ENCODE measurements at places on chromosomes 12 and 14.

- DNase-seq, result no peak
These were observed 76.6 kb upstream of the PPFIA2 start for GRCh38 chr12:81835783-81836182.

DNA sequence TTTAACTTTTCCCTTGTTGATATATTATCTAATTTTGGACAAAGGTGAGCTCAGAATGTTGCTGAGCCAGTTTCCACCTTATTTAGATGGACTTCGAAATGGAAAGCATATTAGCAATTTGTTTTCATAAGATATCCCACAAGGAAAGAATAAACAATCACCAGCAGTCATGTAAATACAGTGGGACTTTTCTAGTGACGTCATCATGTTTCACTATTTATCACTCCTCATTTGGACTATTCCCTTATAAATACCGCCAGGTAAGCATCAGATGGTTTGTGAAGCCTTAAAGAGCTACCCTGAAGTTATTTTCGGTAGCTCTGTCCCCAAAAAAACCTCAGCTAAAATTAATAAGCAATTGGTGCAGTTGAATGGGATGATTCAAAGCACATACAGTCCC lies 110.7 kb downstream of the PTPRR start:
- no peak for DNase-seq

DNA sequence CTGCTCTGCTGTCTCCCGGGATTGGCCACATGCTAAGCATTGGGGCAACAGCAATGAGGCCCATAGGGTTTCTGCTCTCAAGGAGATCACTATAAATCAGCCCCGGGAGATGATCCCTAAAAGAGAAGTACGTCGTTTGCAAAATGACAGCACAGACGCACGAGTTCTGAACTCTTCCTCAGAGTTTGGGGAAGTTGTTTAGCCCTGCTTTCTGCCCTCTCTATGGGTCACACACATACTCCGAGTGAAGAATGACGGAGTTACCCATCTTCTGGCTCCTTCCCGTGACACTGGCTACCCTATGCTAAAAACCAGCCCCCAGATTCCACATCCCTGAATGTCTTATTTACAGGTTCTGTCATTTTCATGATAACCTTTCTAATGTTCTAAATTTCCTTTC lies 258.0 kb upstream of the PLEKHG7 start:
- no peak for DNase-seq

- no peak for DNase-seq
These were observed 36.8 kb downstream of the YARS2 start for GRCh38 chr12:32718926-32719325.

- no peak for DNase-seq
These were observed 15.0 kb upstream of the PPP1R13B start for GRCh38 chr14:103862393-103862782.

- no peak for DNase-seq
These were observed 2.3 kb downstream of the ABCC9 start for GRCh38 chr12:21938879-21939278.

GRCh38 chr12:20376984-20377383 lies 8.6 kb downstream of the PDE3A start:
- DNase-seq, result no peak

- no peak for DNase-seq
These were observed 21.4 kb upstream of the IGF1 start for GRCh38 chr12:102501773-102502172.

DNA sequence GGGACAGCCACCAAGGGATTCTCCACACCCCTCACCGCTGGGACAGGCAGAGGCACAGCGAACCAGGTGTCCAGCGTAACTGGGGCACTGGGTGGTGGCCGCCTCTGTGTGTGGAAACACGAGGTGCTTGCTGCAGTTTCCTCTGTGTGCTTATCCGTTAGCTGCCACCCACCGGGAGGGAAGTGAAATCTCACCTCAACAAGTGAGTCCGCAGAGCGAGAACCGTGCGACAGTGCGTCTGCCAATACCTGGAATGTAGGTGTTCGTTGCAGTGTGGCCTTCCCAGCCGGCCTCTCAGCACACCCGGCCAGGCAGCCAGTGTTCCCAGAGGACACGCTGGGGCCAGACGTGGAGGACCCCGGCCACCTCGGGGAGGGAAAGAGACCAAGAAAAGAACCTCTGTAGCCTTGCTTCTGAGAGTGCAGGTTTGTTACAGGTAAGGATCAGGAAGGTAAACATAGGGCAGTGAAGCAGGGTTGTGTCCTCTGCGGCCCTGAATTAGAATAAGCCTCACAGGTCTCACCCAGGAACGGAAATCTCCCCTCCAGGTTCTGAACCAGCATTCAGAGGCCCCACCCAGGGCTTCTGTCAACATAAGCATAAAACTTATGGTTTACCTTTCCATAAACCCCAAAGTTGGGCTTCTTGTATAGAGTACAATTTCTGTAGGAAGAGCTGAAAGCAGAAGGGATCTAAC lies 1.5 kb downstream of the BCL2L14 start:
- peak; percentile 15 for DNase-seq

DNA sequence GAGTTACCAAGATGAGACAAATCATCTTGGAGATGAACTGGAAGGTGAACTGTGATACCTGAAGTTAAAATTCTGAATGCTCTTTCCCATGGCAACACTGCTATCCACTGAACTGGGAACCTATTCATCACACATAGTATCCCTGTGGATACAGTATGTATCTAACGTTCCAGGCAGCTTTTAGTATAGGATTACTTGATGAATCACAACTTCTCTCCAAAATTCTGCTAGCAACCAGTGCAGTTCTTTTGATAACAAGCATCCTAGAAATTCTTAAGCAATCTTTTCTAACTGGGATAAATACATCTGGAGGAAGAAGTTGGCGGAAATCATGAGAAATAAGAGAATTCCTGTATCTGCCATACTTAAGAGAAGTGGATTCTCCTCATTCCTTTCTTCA lies 66.4 kb downstream of the PAWR start:
- DNase-seq, result no peak

GRCh38 chr12:26425587-26426260 lies 230.4 kb downstream of the SSPN start:
- DNase-seq, result no peak

- DNase-seq, result no peak
These were observed 547.5 kb downstream of the KCNH5 start for GRCh38 chr14:62497708-62498107.

GRCh38 chr12:124541322-124541721 lies 26.1 kb downstream of the NCOR2 start:
- DNase-seq, result no peak

- no peak for DNase-seq
These were observed 88.5 kb upstream of the RIN3 start for GRCh38 chr14:92425101-92425500.

GRCh38 chr12:2494486-2495192 lies 300.1 kb upstream of the FKBP4 start:
- no peak for DNase-seq

DNA sequence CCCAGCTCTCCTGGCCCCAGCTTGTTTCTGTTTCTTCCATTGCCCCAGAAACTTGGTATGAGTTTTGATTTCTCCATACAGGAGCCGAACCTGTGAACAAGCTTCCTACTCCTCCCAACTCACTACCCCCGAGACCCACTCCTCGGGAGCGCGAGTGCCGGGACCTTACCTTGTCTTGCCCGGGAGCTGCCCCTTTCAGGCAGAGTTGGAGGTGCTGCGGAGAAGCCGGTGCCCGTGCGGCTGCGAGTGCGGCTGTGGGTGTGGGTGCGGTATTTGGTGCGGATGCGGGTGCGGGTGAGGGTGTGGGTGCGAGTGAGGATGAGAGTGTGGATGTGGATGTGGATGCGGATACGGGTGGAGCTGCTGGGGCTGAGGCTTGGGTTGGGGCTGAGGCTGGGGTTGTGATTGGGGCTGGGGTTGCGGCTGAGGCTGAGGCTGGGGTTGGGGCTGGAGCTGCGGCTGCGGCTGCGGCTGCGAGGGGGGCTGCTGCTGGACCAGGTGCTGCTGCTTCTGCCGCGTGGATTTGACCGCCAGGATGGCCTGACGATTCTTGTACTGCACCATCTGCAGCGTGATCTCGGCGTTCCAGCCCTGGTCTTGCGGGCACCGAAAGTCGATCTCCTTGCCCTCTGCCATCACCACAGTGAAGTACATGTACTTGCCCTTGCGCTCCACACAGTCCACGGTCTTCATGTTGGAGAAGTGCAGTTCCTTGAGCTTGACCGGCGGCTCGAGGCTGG lies 1.1 kb downstream of the PHLDA1 start:
- DNase-seq, result peak; percentile 28

DNA sequence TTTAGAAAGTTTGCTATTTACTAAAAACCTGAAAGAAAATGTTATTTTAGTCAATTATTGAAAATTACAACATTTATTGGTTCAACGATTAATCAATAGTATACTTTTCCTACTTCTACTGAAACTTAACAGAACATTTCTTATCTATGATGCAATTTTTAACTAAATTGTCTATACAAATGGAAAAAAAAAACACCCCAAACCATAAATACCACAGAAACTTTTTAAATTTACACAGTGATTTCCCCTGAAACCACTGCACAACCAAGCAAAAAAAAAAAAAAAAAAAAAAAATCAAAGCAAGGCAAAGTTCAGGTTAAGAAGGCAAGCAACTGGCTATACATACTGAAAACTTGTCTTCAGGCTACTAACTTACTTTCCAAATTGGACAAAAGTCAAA lies 71.9 kb upstream of the POC1B start:
- DNase-seq, result no peak

- DNase-seq, result no peak
These were observed 206.9 kb downstream of the TMEM132D start for GRCh38 chr12:129696926-129697325.

GRCh38 chr12:47739979-47740378 lies 14.7 kb upstream of the ENDOU start:
- no peak for DNase-seq

GRCh38 chr14:57845802-57846531 lies 19.9 kb downstream of the SLC35F4 start:
- no peak for DNase-seq

- no peak for DNase-seq
These were observed 85.4 kb downstream of the LRRK2 start for GRCh38 chr12:40310211-40310610.

- no peak for DNase-seq
These were observed 24.8 kb upstream of the EML1 start for GRCh38 chr14:99768381-99768780.

DNA sequence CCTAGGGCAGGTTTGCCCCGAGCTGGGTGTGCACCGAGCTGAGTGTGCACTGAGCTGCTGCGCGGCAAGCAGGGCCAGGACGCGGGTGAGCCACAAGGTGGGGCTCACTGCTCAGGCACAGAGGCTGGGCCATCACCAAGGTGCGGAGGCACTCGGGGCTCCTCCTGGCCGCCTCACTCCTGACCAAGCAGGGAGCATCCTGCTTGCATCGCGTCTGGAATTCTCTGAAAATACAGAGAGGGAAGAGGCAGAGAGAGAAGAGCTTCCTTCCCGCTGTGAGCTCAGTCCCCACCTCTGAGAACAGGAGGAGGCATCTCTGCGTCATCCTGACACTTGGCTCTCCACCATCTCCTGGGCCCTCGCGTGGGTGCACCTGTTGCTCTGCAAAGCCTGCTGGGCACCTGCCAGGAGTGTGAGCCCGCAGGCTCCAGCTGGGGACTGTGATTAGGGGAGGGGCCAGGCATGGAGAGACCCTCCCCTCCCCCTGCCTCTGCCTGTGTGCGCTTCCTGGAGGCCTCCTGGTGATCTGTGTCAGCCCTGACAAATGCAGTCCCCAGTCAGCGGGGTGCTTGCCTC lies 116.3 kb downstream of the GLT1D1 start:
- no peak for DNase-seq

- no peak for DNase-seq
These were observed 387.0 kb downstream of the LRFN5 start for GRCh38 chr14:41993687-41994086.

Data from T-helper 17 cell (primary cell).